ENCODE measurements at places on chromosomes 5 and 9. TPM values are rescaled to one million over a fixed set of nuclear protein-coding genes. Genes with fewer than 3 reads are reported as not detected.

The ADAMTS13 gene
- 1.3 TPM for total RNA-seq

GRCh38 chr9:33785914-33786313 lies 9.4 kb upstream of the PRSS3 start:
- H3K4me3 ChIP-seq: no peak overlapping the region
- no peak overlapping the region for H3K27ac ChIP-seq
- DNase-seq: peak; percentile 25
- no peaks in the 10 kb centered on the region for H3K36me3 ChIP-seq
- H3K27me3 ChIP-seq: no peaks in the 10 kb centered on the region

DNA sequence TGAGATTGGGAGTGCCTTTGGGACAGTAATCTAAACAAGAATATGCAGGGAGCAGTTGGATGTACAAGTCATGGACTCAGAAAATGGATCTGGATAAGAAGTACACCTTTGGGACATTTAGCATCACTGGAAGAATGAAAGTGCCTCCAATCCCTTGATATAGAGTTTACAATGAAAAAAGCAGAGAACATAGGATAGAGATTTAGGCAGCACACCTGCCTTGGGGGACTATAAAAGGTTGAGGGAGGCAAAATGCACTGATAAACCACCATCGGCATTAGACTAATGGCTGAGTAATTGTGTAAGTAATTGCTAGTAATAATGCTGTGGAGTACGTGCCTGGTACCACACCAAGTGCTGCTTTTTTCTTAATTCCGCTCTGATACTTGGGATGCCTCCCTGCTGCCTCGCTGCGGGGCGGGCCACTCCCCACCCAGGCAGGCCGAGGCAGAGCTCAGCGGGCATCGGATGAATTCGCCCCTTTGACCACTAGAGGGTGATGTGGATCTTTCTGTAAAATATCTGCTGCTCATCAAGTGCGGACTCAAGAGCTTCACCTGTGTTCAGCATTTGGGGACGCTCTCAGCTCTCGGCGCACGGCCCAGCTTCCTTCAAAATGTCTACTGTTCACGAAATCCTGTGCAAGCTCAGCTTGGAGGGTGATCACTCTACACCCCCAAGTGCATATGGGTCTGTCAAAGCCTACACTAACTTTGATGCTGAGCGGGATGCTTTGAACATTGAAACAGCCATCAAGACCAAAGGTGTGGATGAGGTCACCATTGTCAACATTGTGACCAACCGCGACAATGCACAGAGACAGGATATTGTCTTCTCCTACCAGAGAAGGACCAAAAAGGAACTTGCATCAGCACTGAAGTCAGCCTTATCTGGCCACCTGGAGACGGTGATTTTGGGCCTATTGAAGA lies 99.9 kb downstream of the ANKRD18B start:
- H3K27me3 ChIP-seq: peaks cover 3% of the 10 kb centered on the region
- no peaks in the 10 kb centered on the region for H3K36me3 ChIP-seq
- no peaks in the 10 kb centered on the region for H3K4me1 ChIP-seq
- peak; percentile 82 for DNase-seq
- H3K27ac ChIP-seq: no peak overlapping the region

- no peak for DNase-seq
- H3K27me3 ChIP-seq: no peaks in the 10 kb centered on the region
- no peak overlapping the region for H3K4me3 ChIP-seq
- no peaks in the 10 kb centered on the region for H3K36me3 ChIP-seq
- no peaks in the 10 kb centered on the region for H3K4me1 ChIP-seq
These were observed 71.5 kb downstream of the NR3C1 start for GRCh38 chr5:143331956-143332355.

DNA sequence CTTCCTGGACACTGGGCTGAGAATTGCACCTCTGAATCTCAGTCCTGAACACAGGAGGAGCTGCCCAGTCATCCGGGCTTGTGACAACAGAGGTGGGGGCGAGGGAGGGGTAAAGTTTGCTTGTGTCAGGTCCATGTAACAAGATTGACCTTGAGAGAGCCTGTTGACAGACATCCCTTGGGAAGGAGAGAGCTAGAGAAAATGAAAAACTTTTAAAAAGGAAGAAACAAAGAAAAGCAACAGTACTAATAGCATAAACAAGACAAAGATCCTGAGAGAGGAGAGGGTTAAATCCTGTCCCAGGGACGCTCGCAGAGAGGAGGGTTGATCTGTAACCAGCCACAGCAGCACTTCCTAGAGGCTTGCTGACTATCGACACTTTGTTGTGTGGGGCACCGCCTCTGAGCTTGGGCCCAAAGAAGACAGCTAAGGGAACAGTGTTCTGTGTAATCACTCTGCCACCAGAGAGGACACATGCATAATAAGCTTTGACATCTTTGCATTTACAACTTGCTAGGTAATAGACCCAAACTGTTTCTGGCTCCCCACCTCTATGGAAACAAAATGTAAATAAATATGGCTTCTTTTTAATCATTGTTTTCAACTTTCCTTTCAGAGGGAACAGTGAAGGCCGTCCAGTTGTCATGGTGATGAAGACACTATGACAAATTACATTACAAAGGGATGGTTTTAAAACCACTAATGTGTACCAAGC lies 363.7 kb downstream of the CSNK1G3 start:
- H3K36me3 ChIP-seq: no peaks in the 10 kb centered on the region
- H3K27me3 ChIP-seq: no peaks in the 10 kb centered on the region
- H3K4me1 ChIP-seq: peaks cover 40% of the 10 kb centered on the region
- peak; percentile 83 for DNase-seq

GRCh38 chr5:135824541-135825041 lies 9.9 kb upstream of the SLC25A48 start:
- peaks cover under 1% of the 10 kb centered on the region for H3K27me3 ChIP-seq
- DNase-seq: no peak
- no peak overlapping the region for H3K4me3 ChIP-seq
- no peaks in the 10 kb centered on the region for H3K36me3 ChIP-seq
- no peak overlapping the region for H3K27ac ChIP-seq

The SPINK7 gene
- total RNA-seq: not detected

DNA sequence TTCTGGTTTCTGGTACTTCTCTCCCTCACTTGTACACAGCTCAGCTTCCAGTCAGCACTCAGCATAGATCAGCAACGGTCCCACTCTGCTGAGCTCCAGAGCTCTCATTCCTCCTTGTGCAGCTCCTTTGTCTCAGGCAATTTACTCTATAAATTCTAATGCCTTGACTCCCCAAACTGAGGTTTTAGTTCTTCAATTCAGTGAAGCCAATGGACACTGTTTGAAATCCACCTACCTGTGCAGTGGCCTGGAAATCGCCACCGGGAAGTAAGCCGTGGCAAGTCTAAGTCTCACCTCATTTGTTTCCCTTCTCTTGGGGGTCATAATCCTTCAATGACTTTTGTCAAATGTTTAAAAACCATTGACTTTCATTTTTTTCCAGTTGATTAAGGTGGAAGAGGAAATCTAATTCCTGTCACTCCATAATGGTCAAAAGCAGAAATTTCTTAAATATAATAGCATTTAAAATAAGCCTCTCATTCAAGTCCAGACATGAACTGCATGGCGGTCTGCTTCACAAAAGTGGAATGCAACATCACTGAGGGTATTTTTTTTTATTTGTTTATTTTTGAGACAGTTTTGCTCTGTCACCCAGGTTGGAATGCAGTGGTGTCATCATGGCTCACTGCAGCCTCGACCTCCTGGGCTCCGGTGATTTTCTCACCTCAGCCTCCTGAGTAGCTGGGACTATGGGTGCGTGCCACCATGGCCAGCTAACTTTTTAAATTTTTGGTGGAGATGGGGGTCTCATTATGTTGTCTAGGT lies 79.6 kb downstream of the C7 start:
- DNase-seq: no peak
- no peaks in the 10 kb centered on the region for H3K4me1 ChIP-seq
- no peak overlapping the region for H3K4me3 ChIP-seq

- no peak overlapping the region for H3K27ac ChIP-seq
- no peaks in the 10 kb centered on the region for H3K36me3 ChIP-seq
- H3K4me3 ChIP-seq: no peak overlapping the region
These were observed 171.2 kb downstream of the HSPA4 start for GRCh38 chr5:133222979-133223378.

DNA sequence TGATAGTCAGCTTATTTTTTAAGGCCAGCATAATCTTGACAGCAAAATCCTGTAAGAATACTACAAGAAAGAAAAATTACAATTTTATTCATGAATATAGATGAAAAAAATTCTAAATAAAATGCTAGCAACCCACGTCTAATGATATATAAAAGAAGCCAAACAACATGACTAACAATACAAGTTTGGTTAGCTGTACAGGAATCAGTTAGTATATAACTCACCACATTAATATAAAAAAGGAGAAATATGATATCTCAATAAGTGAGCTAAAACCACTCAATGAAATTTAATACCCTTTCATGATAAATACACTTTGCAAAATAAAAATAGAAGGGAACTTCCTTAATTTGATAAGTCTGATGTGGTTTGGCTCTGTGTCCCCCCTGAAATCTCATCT lies 139.7 kb upstream of the MAN2A1 start:
- H3K4me3 ChIP-seq: no peak overlapping the region
- no peak for DNase-seq
- H3K4me1 ChIP-seq: no peaks in the 10 kb centered on the region
- H3K27ac ChIP-seq: no peak overlapping the region

The SPATA31E1 gene
- total RNA-seq: not detected

DNA sequence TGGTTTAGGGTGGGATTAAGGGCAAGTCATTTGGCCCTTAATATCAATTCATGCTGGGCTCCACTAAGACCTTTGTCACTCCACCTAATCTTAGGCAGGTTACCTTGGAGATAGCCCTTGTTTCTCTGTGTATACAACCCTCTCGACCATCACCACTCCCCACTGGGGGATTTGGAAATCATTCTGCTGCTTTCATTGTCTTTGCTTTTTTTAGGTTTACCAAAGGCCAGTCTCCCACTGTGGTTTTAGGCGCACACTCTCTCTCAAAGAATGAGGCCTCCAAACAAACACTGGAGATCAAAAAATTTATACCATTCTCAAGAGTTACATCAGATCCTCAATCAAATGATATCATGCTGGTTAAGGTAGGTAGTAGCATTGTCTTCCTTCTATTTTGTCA lies 6.2 kb downstream of the GZMK start:
- H3K27ac ChIP-seq: no peak overlapping the region
- H3K36me3 ChIP-seq: no peaks in the 10 kb centered on the region
- H3K4me1 ChIP-seq: no peaks in the 10 kb centered on the region
- peaks cover 7% of the 10 kb centered on the region for H3K27me3 ChIP-seq

The SPATA31A3 gene
- not detected for total RNA-seq

GRCh38 chr5:156411185-156411613 lies 84.2 kb downstream of the SGCD start:
- H3K4me1 ChIP-seq: no peaks in the 10 kb centered on the region
- H3K27me3 ChIP-seq: no peaks in the 10 kb centered on the region
- H3K36me3 ChIP-seq: no peaks in the 10 kb centered on the region
- H3K27ac ChIP-seq: no peak overlapping the region

GRCh38 chr5:171850324-171850947 lies 64.8 kb downstream of the SMIM23 start:
- no peak overlapping the region for H3K27ac ChIP-seq
- H3K36me3 ChIP-seq: no peaks in the 10 kb centered on the region
- H3K27me3 ChIP-seq: no peaks in the 10 kb centered on the region

GRCh38 chr5:122447879-122448278 lies 135.8 kb downstream of the SNCAIP start:
- H3K27ac ChIP-seq: no peak overlapping the region
- H3K4me3 ChIP-seq: no peak overlapping the region
- no peaks in the 10 kb centered on the region for H3K36me3 ChIP-seq

- no peaks in the 10 kb centered on the region for H3K27me3 ChIP-seq
- H3K27ac ChIP-seq: no peak overlapping the region
- no peak for DNase-seq
- H3K36me3 ChIP-seq: peaks cover 5% of the 10 kb centered on the region
- H3K4me3 ChIP-seq: no peak overlapping the region
These were observed 12.8 kb downstream of the LRRC8A start for GRCh38 chr9:128894764-128895163.

The TRIM36 gene
- total RNA-seq: 16.8 TPM

The ORM2 gene
- total RNA-seq: not detected

The TNFSF8 gene
- not detected for total RNA-seq

DNA sequence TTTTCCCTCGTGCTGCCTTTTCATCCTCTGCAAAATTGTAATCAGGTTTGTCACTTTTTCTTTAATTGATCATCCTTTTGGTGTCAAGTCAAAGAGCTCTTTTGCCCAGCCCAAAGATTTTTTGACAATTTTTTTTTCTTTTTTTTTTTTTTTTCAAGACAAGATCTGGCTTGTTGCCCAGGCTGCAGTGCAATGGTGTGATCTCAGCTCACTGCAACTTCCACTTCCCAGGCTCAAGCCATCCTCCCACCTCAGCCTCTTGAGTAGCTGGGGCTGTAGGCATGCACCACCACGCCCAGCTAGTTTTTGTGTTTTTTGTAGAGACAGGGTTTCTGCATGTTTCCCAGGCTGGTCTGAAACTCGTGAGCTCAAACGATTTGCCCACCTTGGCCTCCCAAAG lies 36.7 kb downstream of the CDK7 start:
- H3K4me3 ChIP-seq: no peak overlapping the region
- H3K27me3 ChIP-seq: no peaks in the 10 kb centered on the region
- peaks cover 17% of the 10 kb centered on the region for H3K36me3 ChIP-seq
- H3K4me1 ChIP-seq: no peaks in the 10 kb centered on the region
- H3K27ac ChIP-seq: no peak overlapping the region

DNA sequence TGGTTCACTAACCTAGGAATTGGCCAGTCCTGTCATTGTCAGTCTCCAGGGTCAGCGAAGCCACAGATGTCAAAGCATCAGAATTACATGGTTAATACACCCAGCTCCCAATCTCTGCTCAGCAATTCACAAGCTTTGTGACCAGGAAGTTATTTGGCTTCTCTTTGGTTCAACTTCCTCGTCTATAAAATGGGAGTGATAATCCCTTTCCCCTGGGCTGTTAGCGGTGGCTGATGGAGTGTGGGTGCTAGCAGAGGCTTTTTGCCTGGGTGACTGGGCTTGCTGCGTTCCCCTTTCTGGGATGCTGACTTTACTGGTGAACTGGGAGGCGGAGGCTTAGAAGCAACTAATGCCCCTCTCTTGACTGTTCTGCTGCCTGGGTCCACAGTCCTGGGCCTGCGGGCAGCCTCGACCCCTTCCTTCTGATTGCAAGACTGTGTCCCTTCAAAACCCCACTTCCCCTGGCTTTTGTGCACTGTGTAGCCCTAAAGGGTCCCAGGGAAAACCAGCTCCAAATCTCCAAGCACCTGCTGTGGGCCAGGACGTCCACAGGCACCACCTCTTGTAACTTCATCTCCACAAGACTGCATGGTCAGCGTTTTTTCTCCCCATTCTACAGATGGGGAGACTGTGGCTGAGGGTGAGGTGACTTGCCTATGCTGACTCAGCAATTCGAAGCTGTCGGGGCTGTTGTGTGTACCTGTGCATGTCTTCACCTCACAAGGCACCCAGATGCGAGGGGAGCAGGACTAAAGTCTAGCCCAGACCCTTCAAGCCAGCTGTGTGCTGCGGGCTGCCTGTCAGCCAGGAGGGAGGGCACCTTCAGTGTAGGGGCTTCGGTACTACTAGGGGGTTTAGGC lies 45.2 kb upstream of the NEURL1B start:
- DNase-seq: no peak
- no peaks in the 10 kb centered on the region for H3K36me3 ChIP-seq
- H3K4me1 ChIP-seq: no peaks in the 10 kb centered on the region
- H3K27ac ChIP-seq: no peak overlapping the region
- H3K4me3 ChIP-seq: no peak overlapping the region
